ENCODE measurements at places on chromosomes 4 and X. TPM values are rescaled to one million over a fixed set of nuclear protein-coding genes. Genes with fewer than 3 reads are reported as not detected.

Gene RHOXF1
- total RNA-seq: not detected

Gene DDX60
- total RNA-seq: 14.8 TPM

Gene SLC26A1
- 0.49 TPM for total RNA-seq

Gene MAGEB1
- not detected for total RNA-seq

Data from camera-type eye (tissue), 1 donor.